Left colon (tissue), 2 donors: ENCODE measurements at places on chromosomes 2 and 18. TPM values are rescaled to one million over a fixed set of nuclear protein-coding genes. Genes with fewer than 3 reads are reported as not detected.

- no peak for DNase-seq
Observed at GRCh38 chr2:11016735-11017388, 105.1 kb downstream of the KCNF1 start.

- DNase-seq = no peak
Observed at GRCh38 chr2:100924122-100924519, 78.0 kb upstream of the RPL31 start.

DNA sequence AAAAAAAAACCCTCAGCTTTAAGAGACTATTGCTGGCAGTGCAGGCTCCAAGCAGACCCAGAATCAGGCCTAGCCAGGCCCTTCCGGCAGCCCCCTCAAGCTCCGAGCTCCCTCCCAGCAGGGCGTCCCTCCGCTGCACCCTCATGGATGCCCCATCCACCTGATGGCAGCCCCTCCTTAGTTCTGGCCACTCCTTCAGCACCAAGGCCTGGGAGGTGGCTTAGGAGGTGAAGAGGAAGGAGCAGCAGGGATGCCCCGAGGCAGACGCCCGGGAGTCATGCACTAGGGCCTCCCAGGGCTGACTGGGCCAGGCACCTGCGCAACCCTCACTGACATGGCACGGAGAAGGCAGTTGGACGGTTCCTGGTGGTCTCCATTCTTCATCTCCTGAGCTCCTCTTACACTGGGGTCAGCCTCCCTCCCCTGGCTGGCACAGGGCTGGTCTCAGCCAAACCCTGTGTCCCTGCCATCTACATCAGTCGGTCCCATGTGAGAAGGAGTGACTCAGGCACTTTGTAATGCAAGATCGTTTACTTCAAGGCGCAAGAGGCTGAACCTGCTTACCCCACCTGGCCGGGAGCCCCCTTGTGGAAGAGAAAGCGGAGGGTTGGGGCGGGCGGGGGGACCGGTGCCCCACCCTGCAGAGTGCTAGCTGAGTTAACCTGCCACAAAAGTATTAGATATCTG, 53.5 kb upstream of the ID2 start:
- peak; percentile 38 for DNase-seq

- DNase-seq = no peak
Observed at GRCh38 chr2:74884118-74884762, 50.3 kb downstream of the HK2 start.

- DNase-seq = no peak
Observed at GRCh38 chr2:235634435-235635158, 140.8 kb downstream of the AGAP1 start.

GRCh38 chr2:208280933-208281332, 14.9 kb downstream of the PIKFYVE start:
- DNase-seq = no peak

Gene ST8SIA5
- 0.59 TPM for total RNA-seq

- DNase-seq = no peak
Observed at GRCh38 chr2:58202404-58202803, 38.7 kb downstream of the FANCL start.

- no peak for DNase-seq
Observed at GRCh38 chr2:48221846-48222516, 308.0 kb upstream of the STON1 start.

DNA sequence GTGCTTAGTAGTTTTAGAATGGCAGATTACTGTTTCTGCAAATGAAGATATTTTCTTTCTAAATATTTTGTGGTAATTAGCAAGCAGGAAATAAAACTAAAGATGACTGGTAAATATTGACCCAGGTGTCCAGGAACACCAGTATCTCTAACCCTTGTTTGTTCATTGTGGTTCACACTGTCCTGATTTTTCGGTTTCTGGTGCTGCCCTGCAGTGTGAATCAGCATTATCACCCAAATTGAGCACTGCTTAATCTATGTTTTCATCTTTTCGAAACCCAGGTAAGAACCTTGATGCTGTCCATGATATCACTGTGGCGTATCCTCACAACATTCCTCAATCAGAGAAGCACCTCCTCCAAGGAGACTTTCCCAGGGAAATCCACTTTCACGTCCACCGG, 167.4 kb downstream of the CAPN13 start:
- no peak for DNase-seq
